ENCODE measurements at places on chromosomes 2 and 18.

- DNase-seq, result peak; percentile 51
Measured at GRCh38 chr2:109644571-109645275, 30.6 kb downstream of the SOWAHC start.

- DNase-seq, result peak; percentile 57
Measured at GRCh38 chr2:45651415-45652089, at the start of gene PRKCE. TSS of gene PRKCE (plus strand) at chr2:45651675.

GRCh38 chr2:127694986-127695385, 6.3 kb upstream of the SFT2D3 start:
- no peak for DNase-seq

DNA sequence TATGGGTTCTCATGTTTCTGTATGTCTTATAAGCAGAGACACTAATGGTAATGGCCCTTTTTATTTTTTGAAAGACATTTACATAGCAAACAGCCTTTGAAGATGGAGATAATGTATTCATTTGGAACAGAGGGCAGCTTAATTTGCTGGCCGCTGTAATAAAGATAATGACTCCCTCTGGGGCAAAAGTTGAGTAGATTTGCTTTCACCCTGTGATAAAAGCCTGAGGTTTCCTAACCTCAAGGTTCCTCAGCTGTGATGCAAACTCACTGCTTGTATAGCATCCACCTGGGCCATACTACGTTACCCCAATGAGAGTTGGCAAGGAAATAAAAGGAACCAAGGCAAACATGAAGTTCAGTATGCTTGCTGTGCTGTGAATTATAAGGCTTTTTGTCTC, 54.8 kb downstream of the TEX51 start:
- DNase-seq, result no peak

- DNase-seq, result no peak
Measured at GRCh38 chr2:155115846-155116245, 417.4 kb downstream of the KCNJ3 start.

- no peak for DNase-seq
Measured at GRCh38 chr2:42851186-42851585, 58.8 kb upstream of the HAAO start.

DNA sequence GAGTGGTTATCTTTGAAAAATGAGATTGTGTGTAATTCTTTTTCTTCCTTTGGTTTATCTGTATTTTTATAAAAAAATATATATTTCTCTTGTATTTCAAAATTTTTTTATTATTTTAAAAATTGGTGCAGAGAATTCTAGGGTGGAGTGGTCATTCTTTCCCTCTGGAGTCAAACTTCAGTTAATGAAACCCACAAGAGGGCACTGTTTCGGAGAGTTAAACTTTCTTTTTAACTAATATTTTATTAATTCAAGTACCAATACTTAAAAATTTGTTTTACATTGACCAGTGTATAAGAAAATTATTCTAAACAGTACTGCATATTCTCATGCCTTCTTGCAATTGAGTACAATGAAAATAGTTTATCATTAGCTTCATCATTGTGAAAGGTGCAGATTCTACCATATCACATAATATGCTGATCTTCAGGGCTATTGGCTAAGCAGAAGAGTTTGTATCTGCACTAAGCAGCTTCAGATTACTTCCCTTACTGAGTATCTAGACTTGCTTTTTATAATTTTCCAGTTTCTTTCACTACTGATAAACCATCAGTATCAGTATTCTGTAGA, 50.1 kb downstream of the HS1BP3 start:
- no peak for DNase-seq

GRCh38 chr2:15563227-15564100, 2.3 kb upstream of the NBAS start:
- no peak for DNase-seq

DNA sequence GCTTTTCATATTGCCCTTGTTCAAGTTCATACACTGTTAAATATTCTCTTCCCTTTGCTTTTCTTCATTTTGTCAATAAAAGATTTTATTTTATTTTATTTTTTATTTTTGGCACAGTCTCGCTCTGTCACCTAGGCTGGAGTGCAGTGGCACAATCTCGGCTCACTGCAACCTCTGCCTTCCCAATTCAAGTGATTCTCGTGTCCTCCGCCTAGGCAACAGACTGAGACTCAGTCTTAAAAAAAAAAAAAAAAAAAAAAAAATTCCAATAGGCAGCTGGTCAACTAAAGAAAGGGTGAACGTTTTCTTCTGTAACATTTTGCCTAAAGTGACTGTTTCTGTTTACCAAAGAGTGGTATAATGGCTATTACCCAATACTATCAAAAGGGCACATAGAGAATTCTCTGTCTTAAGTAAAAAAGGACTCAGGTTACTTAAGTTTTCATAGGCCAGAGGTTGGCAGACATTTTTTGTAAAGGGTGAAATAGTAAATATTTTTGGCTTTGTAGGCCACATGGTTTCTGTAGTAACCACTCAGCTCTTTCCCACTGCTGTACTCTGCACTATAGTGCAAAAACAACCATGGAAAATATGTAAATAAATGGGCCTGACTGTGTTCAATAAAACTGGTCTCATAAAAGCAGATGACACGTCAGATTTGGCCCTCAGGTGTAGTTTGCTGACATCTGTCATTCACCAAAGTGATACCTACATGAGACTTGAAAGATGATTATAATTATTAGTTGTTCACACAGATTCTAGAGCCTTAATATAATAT, 113.4 kb downstream of the MIB1 start:
- DNase-seq, result no peak

DNA sequence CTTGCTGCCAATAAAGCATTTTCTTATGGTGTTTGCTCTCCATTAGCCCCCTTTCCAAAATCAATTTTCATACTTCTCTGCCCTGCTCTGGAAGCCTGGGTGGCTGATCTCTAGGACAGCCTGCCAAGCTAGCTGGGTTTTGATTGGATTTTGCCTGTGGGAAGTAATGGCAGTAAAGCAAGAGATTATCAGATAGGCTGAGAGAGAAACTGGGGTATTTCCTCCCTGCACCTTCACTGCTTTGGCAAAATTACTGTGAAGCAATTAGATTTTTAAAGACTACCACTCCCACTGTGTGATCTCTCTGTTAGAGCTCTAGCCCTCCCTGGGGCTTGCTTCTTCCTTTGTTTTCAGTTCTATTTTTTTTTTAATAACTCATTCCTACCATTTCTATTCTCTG, 223.8 kb downstream of the DLGAP1 start:
- DNase-seq, result no peak

DNA sequence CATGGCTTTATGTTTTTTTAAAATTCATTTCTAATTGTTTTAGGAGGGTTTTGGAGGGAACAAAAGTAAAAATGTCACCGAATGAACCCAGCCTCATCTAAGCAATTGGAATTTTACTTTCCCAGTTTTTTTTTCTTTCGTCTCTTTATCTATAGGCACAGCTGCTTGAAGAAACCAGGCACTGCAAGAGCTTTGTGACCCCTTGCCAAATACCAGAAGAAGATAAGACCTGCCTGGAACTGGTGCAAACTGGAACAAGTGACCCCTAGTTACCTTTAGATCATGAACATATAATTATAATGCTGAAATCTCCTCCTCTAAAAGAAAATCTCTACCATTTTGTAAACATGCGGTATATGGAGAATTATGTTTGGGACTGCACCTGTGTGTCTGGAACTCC, 100.9 kb downstream of the TSN start:
- DNase-seq, result no peak

DNA sequence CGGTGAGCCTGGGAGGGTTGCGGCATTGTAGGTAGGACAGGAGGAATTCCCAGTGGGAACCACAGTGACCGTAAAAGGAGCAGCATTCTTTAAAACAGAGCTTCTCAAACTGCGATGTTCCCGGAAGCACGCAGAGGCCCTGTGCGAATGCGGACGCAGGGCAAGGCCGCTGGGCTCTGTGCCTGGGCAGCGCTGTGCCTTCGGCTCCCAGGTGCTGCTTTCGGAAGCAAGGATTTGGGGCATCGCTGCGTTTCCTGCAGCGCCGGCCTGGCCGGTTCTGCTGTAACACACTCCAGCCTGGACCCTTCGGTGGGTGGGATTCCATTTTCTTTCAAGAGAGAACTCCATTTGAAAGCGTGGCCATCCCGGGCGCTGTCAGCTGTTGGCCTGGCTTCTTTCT, 118.6 kb downstream of the PTGR3 start:
- peak; percentile 18 for DNase-seq

- DNase-seq, result no peak
Measured at GRCh38 chr2:18176679-18177215, 298.3 kb downstream of the KCNS3 start.

GRCh38 chr2:88831792-88832248, 140.3 kb downstream of the RPIA start:
- no peak for DNase-seq

DNA sequence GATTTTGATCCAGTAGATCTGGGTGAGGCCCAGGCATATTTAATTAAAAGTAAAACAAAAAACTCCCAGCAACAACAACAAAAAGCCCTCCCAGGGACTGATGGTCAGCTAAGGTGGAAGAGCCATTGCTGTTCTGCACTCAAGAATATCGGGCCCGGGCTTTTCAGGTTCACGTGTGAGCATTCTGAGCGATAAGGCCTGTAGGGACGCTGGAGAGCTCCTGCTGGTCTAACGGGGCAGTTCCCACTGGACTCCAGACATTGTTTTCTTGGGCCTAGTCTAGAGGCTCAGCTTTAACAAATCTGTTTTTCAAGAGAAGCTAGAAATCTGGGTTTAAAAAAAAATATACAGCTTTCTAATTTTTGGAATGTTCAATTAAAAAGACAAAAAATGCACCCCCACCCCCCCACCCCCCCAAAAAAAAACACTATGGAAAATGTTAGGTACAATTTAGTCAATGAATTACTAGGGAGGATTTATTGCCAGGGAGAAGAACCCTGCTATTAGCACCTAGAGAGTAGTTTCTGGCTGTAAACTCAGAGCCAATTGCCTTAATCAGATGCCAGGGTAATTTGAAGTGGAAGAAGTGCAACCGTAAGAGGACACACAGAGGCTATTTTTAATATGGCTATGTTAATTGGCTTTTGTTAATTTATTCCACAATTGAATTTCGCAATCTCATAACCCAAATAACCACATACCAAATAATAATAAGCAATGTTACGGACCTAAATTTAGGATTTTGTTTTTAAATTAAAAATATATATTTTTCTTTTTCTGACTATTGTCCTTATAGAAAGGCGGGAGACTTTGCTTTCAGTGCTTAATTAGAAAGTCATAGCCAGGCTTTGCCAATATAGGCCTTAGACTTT, 78.9 kb downstream of the MAP4K4 start:
- DNase-seq, result no peak

DNA sequence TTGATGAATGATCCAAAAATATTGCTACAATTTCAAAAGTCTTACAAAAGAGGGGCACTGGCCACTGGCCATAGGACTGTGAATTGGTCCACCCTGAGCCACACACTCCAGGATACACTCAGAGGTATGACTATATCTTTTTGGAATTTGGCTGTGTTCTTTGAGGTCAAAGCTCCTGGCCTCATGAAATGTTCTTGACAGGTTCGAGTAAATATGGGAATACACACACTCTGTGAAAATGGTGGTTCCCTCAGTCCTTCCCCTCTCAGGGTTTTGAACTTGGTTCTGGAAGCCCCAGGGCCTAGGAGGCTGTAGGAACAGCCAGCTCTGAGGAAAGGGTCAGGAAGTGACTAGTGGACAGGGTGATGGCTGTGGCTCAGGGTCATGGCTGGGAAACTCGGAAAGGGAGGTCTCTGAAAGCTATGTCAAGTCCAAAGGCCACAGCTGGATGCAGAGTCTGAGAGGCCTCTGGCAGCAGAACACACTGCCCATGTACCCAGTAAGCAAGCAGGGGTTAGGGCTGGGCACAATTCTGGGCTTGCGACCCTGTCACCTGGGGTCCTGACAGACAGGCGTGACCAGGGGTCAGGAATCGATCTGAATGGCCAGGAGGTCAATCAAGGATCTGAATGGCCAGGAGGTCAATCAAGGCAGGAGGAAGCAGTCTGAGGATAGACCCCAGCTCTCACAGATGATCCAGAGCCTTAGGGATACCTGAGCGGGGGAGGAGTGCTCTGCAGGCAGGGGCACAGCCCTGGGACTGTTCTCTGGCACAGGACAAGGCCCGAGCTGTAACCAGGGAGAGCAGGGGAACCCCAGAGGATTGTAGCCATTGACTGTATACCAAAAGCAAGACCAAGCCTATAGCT, 223.4 kb upstream of the SMAD2 start:
- no peak for DNase-seq

DNA sequence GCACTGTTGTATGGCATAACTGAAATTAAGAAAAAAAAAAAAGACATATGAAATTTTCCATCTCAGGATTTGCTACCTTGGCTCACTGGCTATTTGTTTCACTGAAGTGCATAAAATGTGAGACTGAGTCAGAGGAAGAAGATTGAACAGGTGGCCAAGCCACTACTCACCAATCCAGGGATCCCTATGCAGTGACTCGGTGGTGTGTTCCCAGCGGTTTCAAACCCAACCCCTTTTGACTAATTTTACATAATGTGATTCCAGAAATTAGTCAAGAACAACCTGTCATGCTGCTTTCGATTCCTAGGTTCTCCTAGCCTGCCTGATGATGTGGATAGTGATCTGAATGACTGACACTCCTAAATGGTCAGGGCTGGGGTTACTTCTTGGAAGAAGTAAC, 77.3 kb downstream of the KLHL14 start:
- DNase-seq, result no peak

DNA sequence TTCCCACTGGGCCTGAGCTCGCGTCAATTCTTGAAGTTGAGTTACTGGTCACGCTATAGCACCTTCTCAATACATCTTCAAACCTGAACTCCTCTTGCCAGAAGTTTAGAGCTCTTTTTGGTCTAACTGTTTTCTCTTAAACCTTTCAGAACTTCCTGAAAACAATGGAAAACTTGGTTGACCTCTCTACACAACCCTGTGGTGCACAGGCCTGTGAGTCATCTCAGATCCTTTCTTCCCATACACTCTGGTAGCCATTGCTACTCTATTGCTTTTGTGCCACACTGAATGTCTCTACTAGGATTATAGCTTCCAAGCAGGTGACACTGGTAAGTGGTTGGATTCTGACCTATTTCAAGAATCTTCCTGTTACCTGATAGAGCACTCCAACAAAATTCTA, 321.5 kb upstream of the FSIP2 start:
- no peak for DNase-seq

DNA sequence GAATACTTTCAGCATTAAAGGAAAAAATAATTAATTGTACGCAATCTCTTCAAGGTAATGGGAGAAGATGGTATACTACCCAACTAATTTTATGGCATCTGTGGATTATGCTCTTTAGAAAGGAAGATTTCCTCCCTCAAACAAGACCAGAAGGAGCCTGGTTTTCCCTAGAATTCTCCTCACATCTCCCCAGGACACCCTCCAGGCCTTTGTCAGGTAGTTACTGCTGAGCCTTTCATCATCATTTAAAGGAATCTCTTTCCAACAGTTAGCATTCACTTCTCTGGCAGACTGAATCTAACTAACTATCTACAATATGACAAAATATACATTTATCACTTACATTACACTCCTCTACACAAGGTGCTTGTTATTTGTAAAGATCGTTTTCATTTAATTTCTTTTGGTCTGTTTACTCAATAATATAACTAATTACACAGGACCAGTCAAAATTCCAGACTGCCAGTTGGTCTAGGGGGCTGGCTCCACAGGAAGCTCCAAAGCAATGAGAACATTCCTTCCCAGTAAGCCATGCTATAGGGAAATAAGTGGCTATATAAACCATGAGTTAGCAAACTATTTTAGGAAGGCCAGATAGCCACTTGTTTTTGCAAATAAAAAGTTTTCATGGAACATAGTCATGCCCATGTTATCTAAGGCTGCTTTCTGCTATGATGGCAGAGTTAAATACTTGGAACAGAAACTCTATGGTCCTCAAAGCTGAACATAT, 19.1 kb downstream of the ZNF24 start:
- DNase-seq, result no peak
